Caudate nucleus (tissue), 63 donors: ENCODE measurements at places on chromosomes 2 and 18.

DNA sequence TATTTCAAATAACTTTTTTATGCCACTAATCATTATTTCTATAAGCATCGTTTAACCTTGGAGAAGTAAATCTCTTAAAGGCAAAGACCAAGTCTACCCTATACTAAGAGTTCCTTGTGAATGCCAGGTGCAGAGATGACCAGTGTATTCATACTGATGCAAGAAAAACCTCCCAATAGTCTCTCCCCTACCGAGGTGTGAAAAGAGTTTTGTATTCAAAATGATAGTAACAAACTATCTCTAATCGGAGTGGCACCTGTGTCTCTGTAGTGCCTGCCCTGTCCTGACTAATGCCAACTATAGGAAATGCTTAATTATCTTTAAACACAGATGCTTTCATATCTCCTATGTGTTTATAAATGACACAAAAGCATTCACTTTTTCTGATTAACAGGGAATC is 798.5 kb downstream of the TRIB2 start:
- no peak for DNase-seq

- no peak for DNase-seq
Measured at GRCh38 chr2:139209586-139209985, 429.4 kb upstream of the NXPH2 start.

GRCh38 chr2:180621941-180622918 is 358.2 kb upstream of the UBE2E3 start:
- DNase-seq: no peak

GRCh38 chr2:138565230-138565598 is 63.6 kb downstream of the SPOPL start:
- DNase-seq: no peak

DNA sequence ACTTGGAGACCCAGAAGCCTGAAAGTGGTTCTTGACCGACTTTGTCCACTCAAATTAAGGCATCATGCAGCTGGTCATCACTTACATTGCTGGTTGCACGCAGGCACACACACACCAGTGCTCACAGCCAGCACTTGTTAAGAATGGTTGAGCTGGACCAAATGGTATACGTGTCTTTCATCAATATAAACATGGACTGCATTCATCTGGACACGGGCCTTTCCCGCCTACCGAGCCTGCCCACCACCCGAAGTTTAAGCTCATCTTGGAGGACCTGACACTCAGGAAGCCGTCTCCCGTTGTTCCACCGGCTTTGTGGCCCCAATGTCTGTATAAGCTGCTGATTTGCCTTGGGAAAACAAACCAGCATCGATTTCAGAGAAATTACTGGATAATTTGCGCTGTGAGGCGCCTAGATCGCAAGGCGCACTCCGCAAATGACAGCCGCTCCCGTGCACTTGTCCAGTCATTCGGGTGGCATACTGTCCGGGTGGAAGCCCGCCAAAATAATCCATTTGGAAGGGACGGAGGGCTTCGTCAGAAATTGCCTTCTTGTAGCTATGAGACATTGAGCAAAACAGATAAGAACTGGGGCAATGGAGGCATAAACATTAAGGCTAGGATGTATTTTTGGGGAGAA is 40.1 kb upstream of the AKAIN1 start:
- no peak for DNase-seq

- no peak for DNase-seq
Measured at GRCh38 chr2:186757009-186757408, 63.1 kb downstream of the FAM171B start.

DNA sequence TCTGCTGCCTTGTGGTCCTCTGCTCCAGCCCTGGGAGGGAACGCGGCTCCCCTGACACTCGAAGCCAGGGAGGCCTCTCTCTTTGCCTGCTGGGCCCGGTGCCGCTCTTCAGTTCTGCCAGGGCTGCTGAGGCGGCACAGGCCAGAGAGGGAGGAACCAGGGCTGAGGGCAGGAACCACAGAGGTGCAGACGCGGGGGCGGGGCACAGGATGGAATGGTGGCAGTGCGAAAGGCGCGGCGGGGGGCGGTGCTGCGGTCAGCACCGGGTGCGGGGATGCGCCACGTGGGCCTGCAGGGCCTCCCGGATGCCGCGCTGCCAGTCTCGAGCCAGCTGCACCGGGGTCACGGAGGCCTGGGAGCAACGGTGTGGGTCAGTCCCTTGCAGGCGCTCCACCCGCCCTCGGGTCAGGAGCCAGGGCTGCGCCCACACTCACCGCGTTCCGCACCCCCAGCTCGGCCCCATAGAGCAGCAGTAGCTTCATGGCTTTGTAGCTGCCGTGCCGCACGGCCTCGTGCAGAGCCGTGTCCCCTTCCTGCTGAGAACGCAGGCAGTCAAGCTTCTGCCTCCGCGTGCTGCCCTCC is 4.4 kb downstream of the ANKRD23 start:
- DNase-seq: no peak

GRCh38 chr2:11630855-11631254 is 39.1 kb downstream of the NTSR2 start:
- DNase-seq: no peak

DNA sequence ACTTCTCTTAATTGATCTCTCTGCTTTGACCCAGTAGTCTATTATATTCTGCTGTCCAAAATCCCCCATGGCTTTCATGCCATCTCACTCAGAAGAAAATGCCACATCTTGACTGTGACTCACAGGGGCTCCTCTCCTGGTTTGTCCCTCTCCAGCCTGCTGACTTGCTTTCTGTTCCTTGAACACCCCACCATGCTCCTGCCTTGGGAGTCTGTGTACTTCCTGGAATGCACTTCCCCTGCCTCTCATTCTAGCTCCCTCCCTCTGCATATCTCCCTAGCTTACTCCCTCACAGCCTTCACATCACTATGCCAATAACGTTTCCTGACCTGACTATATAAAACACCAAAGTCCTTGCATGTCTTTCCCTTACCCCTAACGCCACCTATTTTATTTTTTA is 167.2 kb downstream of the TRIB2 start:
- no peak for DNase-seq

GRCh38 chr18:55268151-55268601 is 308.9 kb upstream of the CCDC68 start:
- DNase-seq: no peak

DNA sequence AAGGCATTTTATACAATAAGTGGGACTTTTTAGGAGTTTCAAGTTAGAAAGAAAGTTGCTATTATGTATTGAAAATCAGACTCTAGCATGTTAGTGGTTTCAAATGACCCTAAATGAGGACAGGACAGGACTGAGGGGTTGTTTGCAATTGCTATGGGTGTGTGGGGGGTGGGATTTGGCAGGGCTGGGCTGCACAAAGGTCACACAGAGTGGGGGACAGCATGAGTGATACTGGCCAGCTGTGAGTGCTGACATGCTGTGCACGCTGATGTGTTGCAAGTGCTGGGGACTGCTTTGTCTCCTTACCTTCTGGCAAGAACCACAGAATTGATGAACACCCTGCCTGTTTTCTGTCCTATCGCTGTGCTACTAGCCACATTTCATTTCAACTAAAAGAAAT is 29.8 kb downstream of the RNMT start:
- DNase-seq: no peak

- no peak for DNase-seq
Measured at GRCh38 chr18:46297124-46297523, 192.9 kb downstream of the HAUS1 start.

DNA sequence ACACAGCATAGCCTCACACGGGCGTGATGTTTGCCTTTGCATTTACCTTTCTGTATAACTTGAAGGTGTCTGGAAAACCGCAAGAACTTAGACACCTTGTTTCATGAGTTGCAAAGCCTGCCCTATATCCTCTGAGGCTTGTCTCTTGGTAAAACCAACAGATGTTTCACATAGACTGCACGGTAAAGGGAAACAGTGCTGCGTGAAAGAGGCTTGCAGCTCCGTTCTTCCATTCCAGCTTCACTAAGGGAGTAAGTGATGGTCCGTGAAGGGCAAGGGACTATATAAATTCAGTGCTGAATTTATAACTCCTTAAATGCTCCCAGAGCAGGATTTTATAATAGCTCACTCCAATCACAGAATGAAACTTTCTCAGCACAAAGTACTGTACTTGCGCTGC is 360.5 kb downstream of the SOX11 start:
- no peak for DNase-seq

GRCh38 chr2:43356774-43357173 is 130.4 kb upstream of the ZFP36L2 start:
- DNase-seq: no peak

- DNase-seq: no peak
Measured at GRCh38 chr2:2260696-2261268, 70.3 kb downstream of the MYT1L start.

DNA sequence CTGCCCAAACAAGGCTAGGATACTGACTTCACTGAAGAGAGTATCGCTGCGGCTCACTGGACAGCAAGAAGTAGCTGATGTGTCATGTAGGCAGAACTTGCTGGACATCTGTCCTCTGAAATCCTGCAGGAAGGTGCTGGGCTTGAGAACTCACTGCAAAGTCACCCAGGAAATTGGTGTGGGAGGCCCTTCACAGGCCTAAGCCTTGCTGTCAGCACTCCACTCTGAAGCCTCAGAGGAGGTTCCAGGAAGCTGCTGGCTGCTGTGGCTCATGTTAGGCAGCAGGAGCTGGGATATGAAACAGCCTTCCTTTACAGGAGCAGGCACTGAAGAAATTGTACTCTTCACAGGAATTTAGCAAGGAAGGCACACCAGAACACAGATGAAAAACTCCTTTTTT is 88.3 kb upstream of the CCDC68 start:
- no peak for DNase-seq

DNA sequence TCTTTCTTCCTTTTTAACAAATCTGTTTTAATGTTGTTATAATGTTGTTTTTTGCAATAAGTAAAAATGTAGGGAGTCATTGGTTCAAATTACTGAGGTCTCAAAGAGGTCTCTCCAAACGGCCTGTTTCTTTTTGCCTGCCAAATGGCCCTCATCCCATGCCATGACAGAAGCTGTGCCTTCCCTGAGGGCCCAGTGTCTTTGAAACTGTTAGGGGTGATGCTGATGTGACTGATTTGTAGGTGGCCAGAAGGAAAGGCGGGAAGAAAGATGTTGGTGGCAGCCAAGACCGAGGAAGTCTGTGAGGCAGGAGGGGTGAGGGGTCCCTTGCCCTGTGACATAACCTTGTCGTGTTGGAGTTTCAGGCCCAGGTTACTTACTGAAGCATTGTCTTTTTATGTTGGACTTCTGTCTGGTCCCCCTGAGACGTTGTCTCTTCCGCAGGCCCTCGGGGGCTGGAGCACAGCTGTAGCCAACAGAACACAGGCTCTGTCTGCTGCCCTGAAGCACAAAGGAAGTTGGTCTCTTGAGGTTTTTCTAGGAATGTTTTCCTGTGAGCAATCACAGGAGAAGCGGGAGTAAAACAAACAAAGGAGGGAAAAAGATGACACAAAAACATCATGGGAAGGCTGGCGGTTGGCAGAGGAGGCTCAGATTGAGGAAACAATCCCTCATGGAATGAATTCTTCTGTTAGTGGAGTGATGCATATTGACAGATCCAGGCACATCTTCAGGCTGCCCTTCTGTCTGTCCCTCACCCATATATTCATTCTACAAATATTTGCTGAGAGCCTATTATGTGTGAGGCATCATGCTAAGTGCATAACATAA is 4.9 kb upstream of the ST3GAL5 start:
- DNase-seq: no peak

DNA sequence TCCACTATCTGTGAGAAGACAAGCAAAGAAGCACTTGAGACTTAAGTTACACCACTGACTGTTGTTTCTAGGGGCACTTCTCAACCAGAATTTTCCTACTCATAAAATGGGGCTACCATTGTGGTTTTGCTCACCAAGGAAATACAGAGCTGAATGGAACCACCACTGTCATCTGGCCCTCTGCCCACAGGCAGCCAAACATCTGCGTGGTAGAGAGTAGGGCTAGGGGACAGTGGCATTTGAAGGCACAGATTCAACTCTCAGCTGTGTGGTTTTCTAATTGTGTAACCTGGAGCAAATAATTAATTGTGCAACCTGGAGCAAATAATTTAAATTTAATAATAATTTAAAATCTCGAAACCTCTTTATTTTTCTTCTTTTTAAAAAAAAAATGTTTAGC is 79.6 kb downstream of the PDE11A start:
- DNase-seq: no peak

DNA sequence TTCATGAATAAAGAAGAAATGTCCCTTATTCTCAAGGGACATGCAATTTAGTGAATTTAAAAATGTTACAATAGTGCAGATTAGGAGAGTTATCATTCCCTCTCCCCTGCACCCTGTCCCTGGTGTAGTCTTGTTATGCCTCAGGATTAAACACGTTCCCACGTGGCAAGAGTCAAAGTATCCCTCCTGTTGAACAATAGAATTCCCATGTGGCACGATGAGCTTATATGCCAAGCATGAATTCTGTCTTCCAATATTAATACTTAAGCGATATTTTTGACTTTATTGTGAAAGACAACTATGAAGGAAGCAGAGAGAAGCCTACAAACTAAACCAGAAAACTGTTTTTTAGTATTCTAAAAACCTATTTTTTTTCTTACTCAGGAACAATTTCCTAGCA is 36.7 kb upstream of the SPAG16 start:
- no peak for DNase-seq

DNA sequence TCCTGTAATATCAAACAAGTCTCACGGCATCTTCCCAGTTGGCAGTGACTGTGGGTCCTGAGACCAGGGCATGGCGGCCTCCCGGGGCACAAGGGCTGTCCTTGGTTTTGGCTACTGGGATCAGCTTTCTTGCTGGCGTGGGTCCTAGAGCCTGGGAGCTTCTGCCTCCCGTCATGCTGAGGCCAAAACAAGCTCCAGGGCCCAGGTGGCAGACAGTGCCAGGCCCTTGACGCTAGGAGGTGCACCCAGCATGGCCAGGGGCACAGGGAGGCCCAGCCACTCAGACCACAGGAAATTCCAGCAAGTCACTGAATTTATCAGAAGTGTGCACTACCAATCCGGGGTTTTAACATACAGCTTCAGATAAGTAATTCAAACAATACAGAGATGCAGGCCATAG is 184.7 kb downstream of the EIPR1 start:
- DNase-seq: no peak

DNA sequence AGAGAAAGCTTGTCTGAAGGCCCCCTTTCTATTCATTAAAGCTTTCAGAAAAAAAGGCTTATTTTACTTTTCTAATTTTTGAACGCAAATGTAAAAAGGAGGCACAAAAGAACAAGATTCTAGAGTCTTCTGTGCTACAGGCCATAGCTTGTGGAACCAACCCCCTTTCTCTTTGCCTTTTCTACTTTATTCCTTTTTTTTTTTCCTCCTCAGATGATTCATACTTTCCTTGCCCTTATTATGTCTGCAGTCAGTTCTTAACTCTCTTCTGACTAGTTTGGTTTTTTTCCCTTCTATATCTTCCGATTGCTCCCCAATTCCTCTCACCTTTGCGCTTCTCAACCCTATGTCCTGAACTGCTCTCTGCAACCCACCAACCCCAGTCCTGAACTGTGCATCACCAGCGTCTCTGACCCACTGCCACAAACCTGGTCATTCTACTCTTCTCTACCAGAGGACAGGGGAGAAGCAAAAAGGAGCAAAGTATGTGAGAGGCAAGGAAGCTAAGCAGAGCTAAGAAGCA is 56.9 kb upstream of the WIPF1 start:
- no peak for DNase-seq
